ENCODE measurements at places on chromosomes 13 and 19. TPM values are rescaled to one million over a fixed set of nuclear protein-coding genes. Genes with fewer than 3 reads are reported as not detected.

VN1R4 gene
- not detected for polyA plus RNA-seq

DNA sequence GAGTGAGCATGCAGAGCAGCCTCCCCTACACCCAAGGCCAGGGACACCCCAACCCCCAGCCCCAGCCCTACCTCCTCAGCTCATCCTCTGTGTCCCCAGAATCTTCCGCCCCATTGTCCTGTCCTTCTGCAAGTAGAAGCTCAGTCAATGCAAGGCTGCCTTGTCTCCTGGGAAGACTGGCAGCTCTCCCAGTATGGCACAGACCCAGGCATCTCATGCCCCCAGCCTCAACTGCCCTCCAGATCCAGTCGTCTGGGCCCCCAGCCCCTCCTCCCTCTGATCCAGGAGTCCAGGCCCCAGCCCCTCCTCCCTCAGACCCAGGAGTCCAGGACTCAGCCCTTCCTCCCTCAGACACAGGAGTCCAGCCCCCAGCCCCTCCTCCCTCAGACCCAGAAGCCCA is 13.0 kb downstream of the ZNF575 start:
- DNase-seq = no peak

PLIN4 gene
- polyA plus RNA-seq = 55.7 TPM

- DNase-seq = no peak
Measured at GRCh38 chr13:111550062-111550461, 229.6 kb downstream of the TEX29 start.

CABP5 gene
- not detected for polyA plus RNA-seq

PRR19 gene
- polyA plus RNA-seq = 1.0 TPM

PNMA8B gene
- 2.8 TPM for polyA plus RNA-seq

DNA sequence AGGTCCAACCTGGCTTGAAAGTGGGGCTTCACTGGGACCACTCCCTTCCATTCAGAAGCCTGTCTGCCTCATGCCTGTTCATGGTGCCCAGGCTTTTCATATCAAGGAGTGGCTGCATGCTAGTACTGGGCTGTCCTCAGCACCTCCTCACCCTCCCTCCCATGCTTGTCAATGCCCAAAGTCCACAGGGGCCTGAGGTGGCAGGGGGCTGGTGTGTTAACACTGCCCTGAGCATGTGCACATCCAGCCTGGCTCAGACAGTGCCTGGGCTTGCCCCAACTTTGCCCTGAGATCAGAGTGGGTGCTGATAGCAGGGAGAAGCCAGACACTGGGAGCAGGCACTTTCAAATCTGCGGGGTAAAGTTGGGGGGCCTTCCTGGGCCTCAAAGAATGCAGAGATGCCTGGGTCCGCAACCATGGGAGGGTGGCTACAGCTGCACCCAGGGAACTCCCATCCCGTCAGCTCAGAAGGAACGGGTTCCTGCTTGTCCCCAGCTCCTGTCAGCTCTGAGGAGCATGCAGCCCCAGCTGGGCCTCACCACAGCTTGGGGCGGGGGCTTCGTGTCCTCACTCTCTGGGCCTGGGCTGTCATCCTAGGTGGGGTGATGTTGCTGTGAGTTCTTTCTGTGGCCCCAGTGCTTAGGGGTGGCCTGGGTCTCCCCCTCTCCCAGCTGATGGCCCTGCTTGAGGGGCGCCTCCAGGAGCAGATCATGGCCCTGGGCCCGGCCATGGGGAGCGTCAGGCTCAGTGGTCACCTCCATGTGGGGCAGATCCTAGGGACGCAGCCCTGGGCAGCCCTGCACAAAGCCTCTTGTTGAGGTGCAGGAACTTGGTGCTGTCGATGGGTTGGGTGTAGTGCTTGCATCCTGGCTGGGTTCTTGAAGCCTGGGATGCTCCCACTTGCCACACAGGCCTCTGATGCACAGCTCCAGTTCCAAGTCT is 830.6 kb upstream of the SLITRK5 start:
- DNase-seq = no peak

ITGBL1 gene
- polyA plus RNA-seq = 21.2 TPM

DNA sequence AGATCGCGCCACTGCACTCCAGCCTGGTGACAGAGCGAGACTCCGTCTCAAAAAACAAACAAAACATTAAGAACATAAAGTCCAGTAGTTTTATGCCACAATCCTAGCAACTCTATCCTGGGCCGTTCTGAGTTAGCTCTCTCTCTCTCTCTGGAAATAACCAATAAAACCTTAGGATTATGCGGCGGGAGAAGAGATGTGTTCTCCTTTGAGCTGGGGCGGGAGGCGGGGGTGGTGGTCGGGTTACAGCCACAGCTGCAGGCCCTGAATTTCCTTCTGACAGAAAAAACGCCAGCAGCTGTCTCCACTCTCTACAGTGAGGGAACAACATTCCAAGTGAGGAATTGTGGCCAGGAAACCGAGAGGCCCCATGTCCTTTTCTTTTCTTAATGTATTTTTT is 9.1 kb upstream of the PNMA8A start:
- DNase-seq = peak; percentile 86

DNA sequence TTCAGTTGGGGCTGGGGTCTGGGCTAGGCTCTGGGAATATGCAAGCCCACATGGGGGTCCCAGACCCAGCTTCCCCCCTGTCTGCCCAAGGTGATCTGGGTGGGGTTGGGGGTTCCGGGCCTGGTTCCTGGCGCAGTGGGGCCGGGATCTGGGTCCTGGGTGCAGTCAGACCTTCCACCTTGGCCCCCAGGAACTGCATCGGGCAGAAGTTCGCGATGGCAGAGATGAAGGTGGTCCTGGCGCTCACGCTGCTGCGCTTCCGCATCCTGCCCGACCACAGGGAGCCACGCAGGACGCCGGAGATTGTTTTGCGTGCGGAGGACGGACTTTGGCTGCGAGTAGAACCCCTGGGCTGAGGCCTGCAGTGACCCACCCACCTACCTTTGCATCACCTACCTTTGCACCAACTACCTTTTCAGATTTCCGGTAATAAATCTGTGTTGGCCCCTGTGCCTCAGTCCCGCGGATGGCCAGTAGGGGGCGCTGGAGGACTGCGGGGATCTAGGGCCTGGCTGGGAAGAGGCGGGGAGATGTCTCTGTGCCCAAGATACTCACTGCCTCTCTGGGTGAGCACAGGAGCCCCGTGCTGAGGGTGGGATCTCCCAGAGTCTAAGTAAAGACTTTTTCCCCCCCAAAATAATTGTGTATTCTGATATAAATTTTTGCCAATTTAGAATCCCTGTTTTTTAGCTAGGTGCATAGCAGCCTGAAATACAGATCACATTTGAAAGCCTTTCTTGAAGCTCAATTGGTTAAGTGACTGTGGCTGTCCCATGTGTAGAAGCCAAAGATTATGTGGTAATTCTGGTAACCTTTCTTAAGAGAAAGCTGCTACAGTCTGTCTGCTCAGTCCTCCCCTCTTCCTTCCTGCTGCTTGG is 11.5 kb upstream of the CYP4F3 start:
- DNase-seq = no peak

KATNAL1 gene
- 12.3 TPM for polyA plus RNA-seq

B3GNT3 gene
- polyA plus RNA-seq = 6.5 TPM

GRCh38 chr13:30446126-30446500 is 19.6 kb downstream of the HMGB1 start:
- DNase-seq = no peak

COL5A3 gene
- polyA plus RNA-seq = 18.3 TPM

DNA sequence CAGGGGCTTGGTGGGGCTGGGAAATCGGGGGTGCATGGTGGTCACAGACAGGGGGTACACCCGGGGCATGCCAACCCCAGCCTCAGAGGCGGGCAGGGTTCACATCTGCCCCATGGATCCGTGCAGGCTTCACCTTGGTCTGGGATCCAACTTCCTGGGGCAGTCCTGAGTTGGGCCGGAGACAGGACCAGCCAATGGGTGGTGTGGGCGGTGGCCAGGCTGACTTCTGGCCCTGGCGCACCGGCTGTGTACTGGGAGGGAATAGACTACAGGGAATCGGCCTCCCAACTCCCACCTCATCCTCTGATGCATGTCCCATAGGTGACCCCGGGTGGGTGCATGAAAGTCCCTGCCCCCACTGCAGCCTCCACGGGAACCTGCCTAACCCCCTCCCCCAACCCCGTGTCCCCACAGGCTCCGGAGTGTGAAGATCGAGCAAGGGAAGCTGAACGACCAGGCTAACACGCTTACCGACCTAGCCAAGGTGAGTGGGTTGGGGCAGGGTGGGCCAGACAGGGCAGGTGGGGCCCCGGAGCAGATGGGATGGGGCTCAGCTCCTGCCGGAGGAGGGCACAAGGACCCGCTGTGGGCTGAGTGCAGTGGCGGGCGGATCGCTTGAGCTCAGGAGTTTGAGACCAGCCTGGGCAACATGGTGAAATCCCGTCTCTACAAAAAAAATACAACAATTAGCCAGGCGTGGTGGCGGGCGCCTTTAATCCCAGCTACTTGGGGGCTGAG is 14.7 kb upstream of the ARRDC2 start:
- no peak for DNase-seq

- DNase-seq = no peak
Measured at GRCh38 chr13:33519561-33520467, 234.3 kb upstream of the STARD13 start.

DNA sequence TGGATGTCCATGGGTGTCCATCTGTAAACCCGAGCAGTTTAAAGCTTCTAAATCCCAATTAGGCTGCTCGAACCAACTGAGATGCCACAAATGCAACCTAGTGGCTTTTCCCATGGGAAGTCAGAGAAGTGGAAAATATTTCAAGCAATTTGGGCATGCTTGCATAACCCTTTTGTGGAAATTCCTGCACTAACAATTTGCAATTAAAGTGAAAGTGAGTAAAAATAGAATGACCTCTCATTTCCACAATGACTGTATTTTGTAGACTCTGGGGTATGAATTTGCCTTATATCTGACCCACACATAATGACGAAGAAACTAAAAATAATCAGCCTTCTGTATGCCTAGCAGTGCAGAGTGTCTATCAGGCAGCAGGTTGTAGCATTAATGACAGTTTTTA is 91.8 kb upstream of the TSC22D1 start:
- DNase-seq = no peak

- DNase-seq = no peak
Measured at GRCh38 chr13:57704031-57704430, 72.5 kb downstream of the PCDH17 start.

MAB21L1 gene
- 1.3 TPM for polyA plus RNA-seq

DNA sequence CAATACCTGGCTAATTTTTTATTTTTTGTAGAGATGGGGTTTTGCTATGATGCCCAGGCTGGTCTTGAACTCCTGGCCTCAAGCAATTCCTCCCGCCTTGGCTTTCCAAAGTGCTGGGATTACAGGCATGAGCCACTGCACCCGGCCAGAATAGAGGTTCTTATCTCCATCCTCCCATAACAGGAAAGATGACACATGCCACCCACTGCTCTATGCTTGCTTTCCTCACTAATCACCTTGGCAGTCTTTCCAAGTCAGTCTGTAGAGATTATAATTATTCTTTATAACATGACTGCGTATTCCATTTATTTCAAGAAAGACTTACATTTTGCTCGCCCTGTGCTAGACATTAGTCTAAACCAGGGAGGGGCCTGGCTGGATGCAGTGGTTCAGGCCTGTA is 6.7 kb downstream of the VAV1 start:
- no peak for DNase-seq

HSPB6 gene
- 657 TPM for polyA plus RNA-seq

- no peak for DNase-seq
Measured at GRCh38 chr13:79423340-79423739, 17.3 kb upstream of the RBM26 start.

DNA sequence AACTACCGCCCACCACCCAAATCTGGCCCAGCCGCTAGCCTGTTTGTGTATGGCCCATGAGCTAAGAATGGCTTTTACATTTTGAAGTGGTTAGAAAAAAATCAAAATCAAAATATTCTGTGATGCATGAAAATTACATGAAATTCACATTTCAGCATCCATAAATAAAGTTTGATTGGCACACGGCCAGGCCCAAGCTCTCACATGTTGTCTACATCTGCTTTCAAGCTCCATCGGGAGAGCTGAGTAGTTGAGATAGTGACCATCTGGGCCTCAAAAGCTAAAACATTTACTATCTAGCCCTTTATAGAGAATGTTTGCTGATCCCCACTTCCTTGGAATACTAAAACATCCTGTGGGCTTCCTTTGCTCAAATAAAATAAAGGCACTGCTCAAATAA is 14.5 kb downstream of the RFX2 start:
- DNase-seq = no peak

TMEM59L gene
- polyA plus RNA-seq = 5.5 TPM

TMPRSS9 gene
- polyA plus RNA-seq = 0.06 TPM

DNA sequence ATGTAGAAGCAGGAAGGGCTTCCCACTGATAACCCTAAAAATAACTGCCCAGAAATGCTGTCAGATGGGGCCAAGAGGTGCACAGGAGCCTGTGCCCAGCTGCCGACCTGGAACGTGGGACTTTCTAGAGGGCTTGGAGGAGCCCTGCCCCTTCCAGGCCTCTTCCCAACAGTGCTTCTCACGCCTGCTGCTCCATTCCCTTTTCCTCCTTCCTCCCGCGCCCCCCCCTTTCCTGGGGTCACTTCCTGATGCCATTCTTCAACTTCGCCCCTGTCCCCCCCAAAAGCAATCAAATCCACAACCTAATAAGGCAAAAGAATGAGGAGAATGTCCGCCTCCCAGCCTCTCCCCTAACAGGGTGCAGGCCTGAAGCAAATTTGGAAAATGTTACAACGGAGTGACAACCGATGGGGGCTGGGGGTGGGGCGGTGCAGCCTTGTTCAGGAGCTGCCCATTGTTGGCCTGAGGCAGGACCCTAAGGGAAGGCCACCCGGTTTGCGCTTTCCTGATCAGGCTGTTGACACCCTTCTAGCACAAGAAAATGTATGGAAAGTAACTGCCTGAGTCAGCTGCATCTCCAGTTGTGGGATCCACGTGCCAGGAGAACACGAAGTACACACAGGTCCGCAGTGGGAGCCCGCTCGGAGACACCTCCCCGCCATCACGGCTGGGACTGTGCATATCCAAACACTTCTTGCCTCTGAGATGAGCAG is 18.7 kb downstream of the ACTN4 start:
- DNase-seq = no peak

PCP2 gene
- polyA plus RNA-seq = 0.19 TPM

CEACAM4 gene
- polyA plus RNA-seq = 1.6 TPM
